T-helper 9 cell (primary cell): ENCODE measurements at places on chromosomes 3 and 15.

DNA sequence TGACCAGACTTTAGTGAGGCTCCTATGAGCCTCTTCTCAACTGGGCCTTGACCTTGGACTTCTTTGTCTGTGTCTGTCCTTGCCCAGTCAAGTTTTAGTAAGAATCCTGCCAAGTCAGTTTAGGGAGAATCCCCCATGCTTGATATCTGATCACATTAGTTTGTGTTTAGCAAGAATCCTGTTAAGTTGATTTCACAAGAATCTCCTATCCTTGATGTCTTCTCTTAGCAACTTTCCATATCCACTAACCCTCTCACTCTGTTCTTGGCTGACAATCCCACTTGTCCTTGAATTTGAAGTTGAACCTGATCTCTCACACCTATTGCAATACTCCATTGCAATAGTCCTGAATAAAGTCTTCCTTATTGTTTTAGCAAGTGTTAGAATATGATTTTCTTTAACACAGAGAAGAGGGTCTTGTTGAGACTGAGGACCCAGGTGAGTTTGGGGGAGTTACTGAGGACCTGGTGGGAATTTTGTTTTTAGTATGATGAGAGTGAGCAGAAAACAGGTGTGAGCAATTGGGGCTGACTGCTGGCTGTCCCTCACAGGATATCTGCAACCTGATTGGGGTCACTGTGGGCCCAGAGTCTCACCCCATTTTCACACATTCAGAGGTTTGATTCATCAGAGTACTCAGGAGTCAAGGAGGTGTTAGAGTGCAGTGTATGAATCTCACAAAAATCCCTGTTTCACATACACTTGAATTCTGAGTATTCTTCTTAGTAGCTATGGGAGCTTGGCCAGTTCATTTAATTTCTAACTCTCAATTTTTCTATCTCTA lies 39.9 kb upstream of the TNFAIP8L3 start:
- DNase-seq = no peak

DNA sequence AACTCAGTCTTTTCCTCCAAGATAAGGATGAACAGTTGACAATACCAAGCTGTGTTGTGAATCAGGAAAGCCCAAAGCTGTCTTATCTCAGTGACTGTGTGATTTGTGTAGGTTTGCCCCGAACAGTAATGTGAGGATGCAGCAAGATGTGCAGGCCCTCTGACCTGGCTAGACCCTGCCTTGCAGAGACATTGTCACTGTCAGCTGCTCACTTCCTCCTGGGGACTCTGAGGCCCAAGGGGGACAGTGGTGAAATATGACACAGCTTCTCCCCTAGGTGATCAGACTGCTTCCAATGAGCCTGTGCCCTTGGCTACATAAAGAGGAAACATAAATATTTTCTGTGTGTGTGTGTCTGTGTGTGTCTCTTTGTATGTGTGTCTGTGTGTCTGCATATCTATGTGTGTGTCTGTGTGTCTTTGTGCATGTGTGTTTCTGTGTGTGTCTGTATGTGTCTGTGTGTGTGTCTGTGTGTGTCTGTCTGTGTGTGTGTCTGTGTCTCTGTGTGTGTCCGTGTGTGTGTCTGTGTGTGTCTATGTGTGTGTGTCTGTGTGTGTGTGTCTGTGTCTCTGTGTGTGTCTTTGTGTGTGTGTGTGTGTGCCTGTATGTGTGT lies 21.7 kb downstream of the LRRK1 start:
- no peak for DNase-seq

DNA sequence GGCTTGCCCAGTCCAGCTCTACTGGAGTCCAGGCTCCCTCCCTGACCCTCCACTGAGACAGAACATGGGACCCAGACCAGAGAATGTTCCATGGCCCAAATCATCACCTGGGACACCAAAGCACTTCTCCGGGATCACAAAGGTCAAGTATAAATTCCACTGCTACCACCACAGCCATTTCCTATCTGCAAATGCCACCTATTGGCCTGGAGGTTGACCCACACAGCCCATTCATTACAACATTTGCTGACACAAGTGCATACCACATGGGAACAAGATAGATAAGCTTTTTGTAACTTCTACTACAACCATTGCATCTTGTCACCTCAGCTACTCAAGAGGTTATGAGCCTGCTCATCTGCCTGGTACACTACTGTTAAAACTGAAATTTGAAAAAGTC lies 126.8 kb upstream of the NECTIN3 start:
- no peak for DNase-seq

- no peak for DNase-seq
These were observed 4.2 kb downstream of the MOBP start for GRCh38 chr3:39471652-39472051.

- no peak for DNase-seq
These were observed 233.5 kb downstream of the MYRIP start for GRCh38 chr3:40042752-40043443.
